ENCODE measurements at places on chromosomes 5 and 9.

DNA sequence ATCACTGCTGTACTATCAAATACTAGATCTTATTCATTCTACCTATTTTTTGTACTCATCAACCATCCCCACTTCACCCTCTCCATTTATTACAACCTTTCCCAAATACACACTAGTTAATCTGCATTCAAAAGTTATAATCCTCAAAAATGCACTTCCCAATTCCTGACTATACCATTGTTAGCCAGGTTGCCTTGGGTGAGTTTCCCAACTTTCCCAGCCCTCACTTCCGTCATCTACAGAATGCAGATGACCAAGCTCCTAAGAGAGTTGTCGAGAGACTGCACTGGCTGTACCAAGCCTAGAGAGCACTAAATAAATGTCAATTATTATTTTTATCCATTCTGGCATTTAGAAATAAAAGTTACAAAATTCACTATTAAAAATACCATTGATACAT lies 11.5 kb downstream of the PLPP1 start:
- no peak for DNase-seq

DNA sequence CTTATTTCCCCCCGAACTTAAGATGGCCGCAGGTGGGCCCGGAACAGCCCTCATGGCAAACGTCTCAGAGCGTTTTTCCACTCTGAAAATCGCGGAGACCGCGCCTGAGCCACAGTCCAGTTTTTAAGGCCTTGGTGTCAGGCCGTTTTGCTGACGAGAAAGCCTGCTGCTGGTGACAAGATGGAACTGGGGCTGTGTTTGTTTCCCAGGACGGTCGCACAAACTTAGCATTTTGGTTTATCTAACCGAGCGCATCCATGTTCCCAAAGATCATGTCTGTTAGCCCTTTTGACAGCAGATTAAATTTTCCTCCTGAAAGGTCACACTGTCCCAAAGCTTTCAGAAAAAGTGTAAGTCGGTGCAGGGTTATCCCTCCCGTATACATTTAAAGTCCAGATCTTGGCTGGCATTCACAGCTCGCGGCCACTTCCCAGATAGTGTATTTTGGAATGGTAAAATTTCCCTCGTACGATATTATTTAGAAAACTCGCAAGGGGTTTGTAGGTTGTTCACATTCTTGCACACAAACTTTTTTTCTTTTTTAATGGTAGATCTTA lies 812 bp downstream of the SREK1 start:
- DNase-seq, result no peak

DNA sequence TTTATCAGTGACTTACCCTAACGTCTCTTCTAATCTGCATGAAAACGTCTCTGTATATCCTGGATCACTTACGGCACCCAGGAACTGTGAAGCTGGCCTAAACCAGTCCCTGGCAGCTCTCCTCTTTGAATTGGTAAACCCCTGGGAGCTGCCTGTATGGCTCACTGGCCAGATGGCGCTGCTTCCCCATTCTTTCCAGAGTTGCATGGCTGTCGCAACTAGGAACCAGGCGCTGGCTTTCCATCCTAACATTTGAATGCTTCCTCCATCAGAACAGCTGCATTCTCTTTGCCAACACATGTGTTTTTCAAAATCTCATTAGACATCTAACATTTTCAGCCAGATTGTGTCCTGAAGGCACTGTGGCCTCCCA lies 8.0 kb upstream of the PCA3 start:
- no peak for DNase-seq

DNA sequence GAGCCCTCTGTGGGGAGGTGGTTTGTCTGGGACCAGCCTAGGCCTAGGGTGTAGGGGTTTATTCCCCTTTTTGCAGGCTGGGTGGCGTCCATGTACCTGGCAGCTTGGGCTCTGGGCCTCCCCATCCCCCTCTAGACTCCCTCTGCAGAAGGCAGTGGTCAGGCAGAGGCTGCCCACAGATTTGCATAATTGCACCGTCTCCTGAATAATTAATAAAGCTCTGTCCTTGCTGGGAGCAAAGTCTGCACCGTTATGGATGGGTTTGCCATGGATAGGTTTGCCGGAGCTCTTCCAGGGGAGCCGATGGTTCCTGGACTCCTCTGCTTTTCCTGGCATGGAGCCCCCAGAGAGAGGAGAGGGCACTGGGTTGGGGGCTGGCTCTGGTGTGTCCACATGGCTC lies 60.4 kb downstream of the DAB2IP start:
- DNase-seq, result no peak

- no peak for DNase-seq
Observed at GRCh38 chr9:123318202-123318601, 37.8 kb upstream of the CRB2 start.

- no peak for DNase-seq
Observed at GRCh38 chr5:5497152-5497788, 74.8 kb downstream of the ICE1 start.

GRCh38 chr9:128026773-128027541 lies 40.2 kb downstream of the NAIF1 start:
- no peak for DNase-seq

GRCh38 chr5:54329731-54330709 lies 19.6 kb upstream of the ARL15 start:
- no peak for DNase-seq

GRCh38 chr9:92887880-92888338 lies 10.1 kb upstream of the ZNF484 start:
- DNase-seq, result no peak

DNA sequence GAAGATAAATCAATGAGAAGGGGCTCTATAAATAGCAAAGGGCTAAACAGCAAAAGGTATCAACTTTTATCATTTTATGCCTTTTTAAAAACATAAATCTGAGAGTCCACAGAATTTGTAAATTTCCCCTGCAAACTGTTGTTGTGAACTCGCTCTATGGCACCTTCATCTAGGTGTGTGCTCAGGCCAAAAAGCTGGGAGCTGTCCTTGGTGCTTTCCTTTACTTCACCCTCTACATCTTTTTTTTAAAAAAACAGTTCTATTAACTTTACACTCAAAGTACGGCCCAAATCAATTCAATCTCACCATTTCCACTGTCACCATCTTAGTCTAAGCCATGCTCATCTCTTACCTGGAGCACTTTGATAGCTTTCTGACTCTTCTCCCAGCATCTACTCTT lies 108.2 kb upstream of the GPR151 start:
- DNase-seq, result no peak
